Articular chondrocyte of knee joint (primary cell): ENCODE measurements at places on chromosomes 12 and 14. TPM values are rescaled to one million over a fixed set of nuclear protein-coding genes. Genes with fewer than 3 reads are reported as not detected.

Gene SNRNP35
- total RNA-seq, result 12.0 and 12.6 TPM in 2 replicates

Gene OTX2
- not detected in 2 replicates for total RNA-seq

Gene GOLT1B
- total RNA-seq, result 100.0 and 100 TPM in 2 replicates

Gene GYS2
- total RNA-seq, result not detected in 2 replicates

Gene PLA2G1B
- not detected in 2 replicates for total RNA-seq

Gene TOMM20L
- not detected in 2 replicates for total RNA-seq

Gene CISTR
- not detected in 2 replicates for total RNA-seq

Gene SAMD4A
- total RNA-seq, result 53.2 and 70.2 TPM in 2 replicates

Gene RDH11
- 77.8 and 85.8 TPM in 2 replicates for total RNA-seq

Gene TPPP2
- not detected in 2 replicates for total RNA-seq

Gene BBS10
- 20.0 and 20.6 TPM in 2 replicates for total RNA-seq

Gene SPTB
- total RNA-seq, result 0.11 and 0.13 TPM in 2 replicates

Gene CCDC197
- total RNA-seq, result not detected in 2 replicates

Gene MYF5
- total RNA-seq, result not detected in 2 replicates
